ENCODE measurements at places on chromosomes 11 and 22.

DNA sequence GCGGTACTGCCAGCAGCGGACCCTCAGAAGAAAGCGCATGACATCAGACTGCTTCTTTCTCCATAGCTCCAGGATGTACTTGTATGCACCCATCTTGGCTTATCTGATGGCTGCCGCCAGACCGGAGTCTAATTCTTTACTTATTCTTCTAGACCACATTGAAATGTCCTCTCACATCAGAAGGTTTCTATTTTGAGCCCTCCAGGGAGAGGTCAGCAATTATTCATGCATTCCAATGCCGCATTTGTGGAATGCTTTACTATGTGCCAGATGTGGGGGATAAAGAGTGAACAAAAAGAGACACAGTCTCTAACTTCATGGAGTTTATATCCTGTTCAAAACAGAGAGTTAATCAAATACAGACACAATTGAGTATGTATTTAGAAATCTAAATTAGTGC, 230.1 kb downstream of the MIAT start:
- no peak for DNase-seq

- no peak for DNase-seq
Observed at GRCh38 chr22:28410050-28410816, 269.4 kb downstream of the TTC28 start.

- no peak for DNase-seq
Observed at GRCh38 chr22:40469181-40469580, 98.8 kb downstream of the SGSM3 start.

DNA sequence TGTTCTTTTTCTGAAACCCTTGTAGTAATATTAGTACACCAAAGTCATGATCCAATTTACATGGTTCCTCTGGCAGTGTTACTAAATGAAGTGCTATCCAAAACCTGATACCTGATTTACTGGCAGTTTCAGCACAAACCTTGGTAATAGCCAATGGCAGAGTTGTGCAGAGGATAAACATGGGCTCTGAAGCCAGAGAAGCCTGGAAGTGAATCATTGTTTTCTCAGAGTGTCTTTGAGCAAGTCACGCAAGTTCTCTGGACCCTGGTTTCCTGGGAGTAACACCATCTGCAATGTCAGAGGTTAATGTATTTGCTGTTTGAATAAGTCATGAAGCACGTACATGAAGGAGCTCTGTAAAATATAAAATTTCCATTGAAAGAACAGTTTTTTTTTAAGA, 222.3 kb upstream of the NARS2 start:
- DNase-seq, result no peak

GRCh38 chr22:36155702-36156101, 4.9 kb downstream of the APOL3 start:
- no peak for DNase-seq

DNA sequence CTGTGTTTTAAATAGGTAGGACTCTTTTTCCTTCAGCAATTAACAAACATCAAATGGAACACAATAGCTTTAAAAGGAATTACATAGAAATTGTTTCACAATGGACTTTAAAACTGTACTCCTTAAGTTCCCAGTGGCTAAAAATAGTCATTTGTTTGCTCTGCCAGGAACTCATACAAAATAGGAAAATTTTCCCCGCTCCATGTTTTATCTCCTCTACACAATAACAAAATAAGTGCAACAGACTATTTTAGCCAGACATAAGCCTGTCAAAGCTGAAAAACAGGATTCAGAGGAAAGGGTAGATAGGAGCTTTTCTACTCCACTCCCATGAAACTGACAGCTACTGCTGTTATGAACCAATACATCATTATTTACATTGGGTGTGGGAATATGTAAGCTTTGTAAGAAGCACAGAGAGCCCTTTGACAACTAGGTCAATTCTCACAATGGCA, 90.1 kb downstream of the STK33 start:
- DNase-seq, result no peak

GRCh38 chr22:29700900-29701154, 19.0 kb upstream of the CABP7 start:
- no peak for DNase-seq

GRCh38 chr22:24996420-24996952, 44.0 kb downstream of the KIAA1671 start:
- no peak for DNase-seq

Measured in NAMALWA (cell line).